Left ventricle myocardium inferior (tissue), 1 donor: ENCODE measurements at places on chromosomes 6 and 20.

DNA sequence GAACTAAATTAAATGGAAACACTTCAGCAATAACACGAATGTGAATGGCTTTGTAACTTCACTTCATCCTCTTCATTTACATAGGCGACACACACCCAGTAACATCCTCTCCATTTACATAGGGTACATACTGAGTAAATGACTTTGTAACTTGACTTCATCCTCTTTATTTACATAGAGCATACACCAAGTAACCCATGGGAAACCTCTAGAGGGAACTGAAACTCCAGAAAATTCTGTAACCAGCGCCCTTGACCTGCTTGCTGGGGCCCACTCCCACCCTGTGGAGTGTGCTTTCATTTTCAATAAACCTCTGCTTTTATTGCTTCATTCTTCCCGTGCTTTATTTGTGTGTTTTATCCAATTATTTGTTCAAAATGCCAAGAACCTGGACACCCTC lies 81.6 kb upstream of the OPRM1 start:
- no peak for DNase-seq

- DNase-seq = peak; percentile 76
Measured at GRCh38 chr6:62285612-62286469, at the start of gene KHDRBS2. Gene KHDRBS2 (minus strand): TSS chr6:62286225.

DNA sequence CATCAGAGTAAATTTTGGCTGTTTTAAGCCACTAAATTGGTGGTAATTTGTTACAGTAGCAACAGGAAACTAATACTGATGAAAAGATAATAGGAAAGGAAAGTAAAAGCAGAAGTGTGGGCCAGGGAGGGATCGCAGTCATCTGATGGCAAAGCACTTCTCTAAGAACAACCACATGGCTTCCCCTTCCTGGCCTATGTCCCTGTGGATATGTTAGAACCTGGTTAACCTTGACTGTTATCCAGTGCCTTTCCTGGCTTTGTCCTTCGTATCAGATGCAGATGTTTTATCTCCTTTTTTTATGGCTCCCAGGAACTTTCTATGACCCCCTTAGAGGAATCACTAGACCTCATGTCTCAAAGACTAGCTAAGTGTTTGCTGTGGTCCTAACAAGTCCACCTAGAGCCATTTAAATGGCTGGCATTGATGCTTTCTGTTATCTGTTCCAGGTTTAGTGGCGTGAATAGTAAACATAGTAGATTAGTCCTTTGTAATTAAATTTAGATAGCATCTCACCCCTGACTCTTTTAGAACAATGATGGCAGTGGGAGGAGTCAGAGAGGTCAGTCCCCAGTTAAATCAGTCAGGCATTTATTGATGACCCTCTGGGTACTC lies 79.2 kb upstream of the PHACTR2 start:
- DNase-seq = no peak

GRCh38 chr6:46451343-46451742 lies 39.9 kb downstream of the RCAN2 start:
- DNase-seq = no peak

DNA sequence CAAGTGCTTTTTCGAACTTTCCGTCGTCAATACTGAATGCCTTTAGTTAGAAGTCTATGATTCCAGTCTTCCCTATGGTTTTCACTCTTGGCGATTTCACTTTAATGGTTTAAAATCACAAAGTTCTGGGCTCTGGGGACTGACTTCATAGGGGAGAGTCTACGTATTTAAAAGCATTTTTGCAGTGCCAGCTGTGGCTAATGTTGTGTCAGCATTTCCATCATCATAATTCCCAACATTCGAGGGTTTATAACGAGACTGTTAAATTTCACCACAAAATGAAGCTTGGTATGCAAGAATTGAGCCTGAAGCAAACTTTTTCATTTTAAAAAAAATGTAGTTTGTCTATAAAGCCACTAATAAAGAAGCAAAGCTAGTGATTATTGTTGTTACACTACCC lies 242.7 kb downstream of the SOX4 start:
- no peak for DNase-seq

GRCh38 chr20:49868538-49868937 lies 46.8 kb downstream of the SPATA2 start:
- no peak for DNase-seq

GRCh38 chr20:24646321-24646720 lies 176.9 kb downstream of the SYNDIG1 start:
- DNase-seq = no peak

- peak; percentile 39 for DNase-seq
Measured at GRCh38 chr20:51624157-51624731, 81.7 kb upstream of the NFATC2 start.

GRCh38 chr6:165820934-165821333 lies 157.9 kb upstream of the PDE10A start:
- DNase-seq = no peak

- no peak for DNase-seq
Measured at GRCh38 chr20:47406849-47407682, 50.6 kb upstream of the ZMYND8 start.

DNA sequence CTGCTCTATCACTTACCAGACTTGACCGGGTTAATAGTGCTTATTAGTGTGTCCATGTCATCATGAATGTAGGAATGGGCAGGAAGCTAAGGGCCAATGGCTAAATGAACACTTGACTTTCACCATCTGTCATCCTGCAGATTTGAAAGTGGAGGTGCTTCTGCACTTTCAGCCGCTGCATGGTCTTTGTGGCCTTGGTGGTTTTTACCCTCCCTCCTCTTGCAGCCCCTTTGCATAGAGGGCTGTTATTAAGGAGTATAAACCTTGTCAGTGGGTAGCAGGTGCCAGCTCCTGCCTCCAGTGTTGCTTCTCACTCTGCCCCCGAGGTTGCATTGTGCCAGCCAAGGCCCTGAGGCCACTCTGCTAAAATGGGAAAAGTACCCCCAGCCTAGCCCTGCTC lies 122.2 kb upstream of the TNFAIP3 start:
- DNase-seq = no peak

GRCh38 chr20:21522481-21523280 lies 8.8 kb upstream of the NKX2-2 start:
- no peak for DNase-seq

DNA sequence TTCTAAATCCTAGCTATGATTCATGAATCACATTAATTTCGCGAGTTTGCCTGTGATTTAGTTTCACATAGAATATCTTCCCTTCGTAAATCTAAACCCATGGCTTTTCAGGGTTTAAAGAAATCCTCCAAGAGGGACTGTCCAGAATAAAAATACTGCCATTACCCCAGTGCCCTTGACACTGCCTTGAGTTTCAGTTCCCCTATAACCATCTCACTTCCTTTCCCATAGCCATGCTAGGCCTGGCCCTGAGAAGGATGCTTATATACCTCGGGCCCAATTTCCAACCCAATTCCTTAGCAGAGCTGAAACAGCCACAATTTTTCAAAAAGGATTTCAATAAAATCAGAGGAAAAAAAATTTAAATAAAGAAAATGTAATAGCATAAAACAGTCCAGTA lies 697.3 kb downstream of the FRK start:
- DNase-seq = no peak

- no peak for DNase-seq
Measured at GRCh38 chr6:7124636-7125035, 16.9 kb downstream of the RREB1 start.

GRCh38 chr6:44041461-44042260 lies 85.6 kb downstream of the MRPL14 start:
- DNase-seq = no peak

- DNase-seq = no peak
Measured at GRCh38 chr6:6230286-6230685, 90.2 kb downstream of the F13A1 start.

DNA sequence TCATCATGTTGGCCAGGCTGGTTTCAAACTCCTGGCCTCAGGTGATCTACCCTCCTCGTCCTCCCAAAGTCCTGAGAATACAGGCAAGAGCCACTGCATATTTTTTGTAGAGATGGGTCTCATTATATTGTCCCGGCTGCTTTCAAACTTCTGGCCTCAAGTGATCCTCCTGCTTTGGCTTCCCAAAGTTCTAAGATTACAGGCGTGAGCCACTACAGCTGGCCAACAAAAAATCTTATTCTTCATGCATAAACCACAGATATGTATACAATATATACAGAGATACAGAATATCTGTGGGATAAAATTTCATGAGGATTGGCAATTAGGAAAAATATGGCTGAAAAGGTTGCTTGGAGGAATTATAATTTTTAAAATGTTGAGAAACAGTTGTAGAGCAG lies 49.9 kb downstream of the SLC35A1 start:
- no peak for DNase-seq

GRCh38 chr20:8756410-8756809 lies 312.5 kb upstream of the PLCB4 start:
- DNase-seq = no peak

- no peak for DNase-seq
Measured at GRCh38 chr6:71287926-71288227, 734 bp upstream of the OGFRL1 start.

DNA sequence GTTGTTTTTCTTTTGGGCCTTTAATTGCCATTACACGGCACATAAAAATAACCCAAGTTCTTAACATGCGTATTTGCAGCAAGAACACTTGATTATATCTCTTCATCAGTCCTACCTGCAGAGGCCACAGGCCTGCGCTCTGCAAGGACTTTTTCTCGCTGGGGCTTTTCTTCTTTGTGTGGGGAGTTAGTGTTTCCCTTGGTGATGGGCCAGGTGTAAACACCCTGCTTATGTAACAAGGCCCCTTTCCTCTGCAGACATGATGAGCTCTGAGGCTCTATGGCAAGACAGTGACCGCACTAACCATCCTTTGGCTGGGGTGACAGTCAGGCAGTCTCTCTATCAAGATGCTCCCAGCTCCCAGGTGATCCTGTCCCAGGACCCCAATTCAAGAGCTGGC lies 97.8 kb upstream of the PCSK2 start:
- DNase-seq = no peak

DNA sequence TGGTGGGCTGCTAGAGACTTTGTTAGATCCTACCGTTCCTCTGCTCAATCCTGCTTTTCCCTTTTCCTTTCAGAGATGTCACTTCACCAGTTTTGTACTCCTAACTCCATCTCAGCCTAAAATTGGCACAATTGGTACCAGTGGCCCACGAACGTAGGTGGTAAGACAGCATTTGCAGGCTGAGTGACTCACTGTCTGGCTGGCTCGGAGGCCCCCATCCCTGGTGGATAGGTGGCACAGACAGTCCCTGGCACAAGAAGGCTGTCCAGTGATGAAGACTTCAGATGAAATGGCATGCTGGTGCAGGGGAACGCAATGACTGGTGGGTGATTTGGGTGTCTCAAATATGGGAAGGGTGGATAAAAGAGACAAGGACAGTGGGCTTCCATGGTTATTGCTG lies 11.1 kb downstream of the HEBP2 start:
- DNase-seq = no peak

- no peak for DNase-seq
Measured at GRCh38 chr6:136189104-136189503, 61.0 kb downstream of the MTFR2 start.

GRCh38 chr6:145729887-145730286 lies 5.4 kb downstream of the EPM2A start:
- no peak for DNase-seq

- DNase-seq = no peak
Measured at GRCh38 chr6:91874971-91875370, 1288.1 kb upstream of the MAP3K7 start.

DNA sequence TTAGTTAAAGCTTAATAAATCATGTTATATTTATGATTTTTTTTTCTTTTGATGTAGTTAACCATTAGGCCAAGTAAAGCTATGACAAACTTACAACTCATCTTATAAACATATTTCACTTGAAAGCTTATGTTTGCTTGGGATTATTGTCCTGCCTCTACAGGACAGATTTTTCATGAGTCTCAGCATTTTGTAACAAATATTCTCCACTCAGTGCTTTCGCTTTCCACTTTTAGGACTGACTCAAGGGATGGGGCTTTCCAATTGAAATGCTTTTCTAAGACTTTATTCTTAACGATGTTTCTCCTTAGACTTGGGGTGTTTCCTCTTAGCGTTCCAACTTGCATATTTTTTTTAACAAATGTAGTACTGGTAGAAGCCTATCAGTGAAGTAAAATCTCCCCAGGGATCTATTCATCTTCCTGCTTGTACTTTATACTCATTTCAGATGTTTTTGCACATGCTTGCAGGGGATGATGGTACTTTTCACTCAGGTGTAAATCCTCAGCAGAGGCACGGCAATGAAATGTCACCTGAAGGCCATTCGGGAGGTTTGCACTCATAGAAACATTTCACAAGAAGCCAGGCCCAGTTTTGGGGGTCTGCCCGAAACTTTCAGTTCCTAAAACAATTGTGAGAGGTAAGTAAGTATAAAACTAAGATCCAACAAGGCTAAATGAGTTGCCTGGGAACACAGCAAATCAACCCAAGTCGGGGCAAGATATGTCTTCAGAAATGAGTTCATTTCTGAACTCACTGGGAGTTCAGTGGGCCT lies 298.1 kb upstream of the FOXQ1 start:
- no peak for DNase-seq

GRCh38 chr20:41669708-41670263 lies 51.6 kb upstream of the CHD6 start:
- no peak for DNase-seq

- DNase-seq = peak; percentile 33
Measured at GRCh38 chr6:1575210-1576041, 34.3 kb upstream of the FOXC1 start.

DNA sequence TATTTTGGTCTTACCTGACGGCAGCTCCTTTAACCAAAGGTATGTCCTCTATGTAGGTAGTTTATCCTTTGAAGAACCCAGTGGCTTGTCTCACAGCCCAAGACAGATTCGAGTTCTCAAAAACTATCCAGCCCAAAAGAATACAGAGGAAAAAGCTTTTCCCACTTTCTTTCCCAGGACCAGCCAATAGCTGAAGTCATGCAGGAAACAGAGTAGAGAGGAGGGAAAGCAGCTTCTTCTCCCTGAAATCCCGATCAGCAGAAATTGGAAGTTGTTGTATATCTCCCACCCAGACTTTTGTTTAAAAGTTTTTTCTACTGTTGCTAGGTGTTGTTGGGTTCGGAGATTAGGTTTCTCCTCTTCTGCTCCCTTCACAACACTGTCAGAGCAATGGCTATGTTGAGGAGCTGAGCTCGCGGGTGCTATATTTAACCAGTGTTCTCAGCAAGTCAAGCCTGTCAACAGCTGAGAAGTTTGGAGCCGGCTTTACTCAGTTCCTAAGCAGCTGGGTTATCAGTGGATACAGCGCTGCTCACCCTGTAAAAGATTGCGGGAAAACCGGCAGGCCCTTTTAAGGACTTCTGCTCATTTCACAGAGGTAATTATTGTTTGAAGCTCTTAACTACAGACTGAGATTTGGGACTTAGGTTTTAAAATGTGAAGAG lies at the start of gene FILIP1:
FILIP1 (minus strand) TSS at position 401 of the 665 bp plus-strand sequence. CDS start 78,828 bp downstream, outside the sequence.
- peak; percentile 59 for DNase-seq

- DNase-seq = no peak
Measured at GRCh38 chr20:12916699-12917098, 92.1 kb upstream of the SPTLC3 start.

- DNase-seq = no peak
Measured at GRCh38 chr6:149242883-149243282, 74.6 kb upstream of the TAB2 start.

GRCh38 chr6:102732898-102733297 lies 1339.4 kb downstream of the GRIK2 start:
- no peak for DNase-seq

- DNase-seq = no peak
Measured at GRCh38 chr6:3352678-3353077, 93.9 kb downstream of the PSMG4 start.

GRCh38 chr20:22465622-22466446 lies 118.5 kb downstream of the FOXA2 start:
- no peak for DNase-seq
